ENCODE measurements at places on chromosomes 3 and 15. TPM values are rescaled to one million over a fixed set of nuclear protein-coding genes. Genes with fewer than 3 reads are reported as not detected.

PXYLP1 gene
- total RNA-seq, result 11.0 TPM

GRCh38 chr3:185995352-185995751 lies 57.5 kb upstream of the TRA2B start:
- DNase-seq, result no peak

DNA sequence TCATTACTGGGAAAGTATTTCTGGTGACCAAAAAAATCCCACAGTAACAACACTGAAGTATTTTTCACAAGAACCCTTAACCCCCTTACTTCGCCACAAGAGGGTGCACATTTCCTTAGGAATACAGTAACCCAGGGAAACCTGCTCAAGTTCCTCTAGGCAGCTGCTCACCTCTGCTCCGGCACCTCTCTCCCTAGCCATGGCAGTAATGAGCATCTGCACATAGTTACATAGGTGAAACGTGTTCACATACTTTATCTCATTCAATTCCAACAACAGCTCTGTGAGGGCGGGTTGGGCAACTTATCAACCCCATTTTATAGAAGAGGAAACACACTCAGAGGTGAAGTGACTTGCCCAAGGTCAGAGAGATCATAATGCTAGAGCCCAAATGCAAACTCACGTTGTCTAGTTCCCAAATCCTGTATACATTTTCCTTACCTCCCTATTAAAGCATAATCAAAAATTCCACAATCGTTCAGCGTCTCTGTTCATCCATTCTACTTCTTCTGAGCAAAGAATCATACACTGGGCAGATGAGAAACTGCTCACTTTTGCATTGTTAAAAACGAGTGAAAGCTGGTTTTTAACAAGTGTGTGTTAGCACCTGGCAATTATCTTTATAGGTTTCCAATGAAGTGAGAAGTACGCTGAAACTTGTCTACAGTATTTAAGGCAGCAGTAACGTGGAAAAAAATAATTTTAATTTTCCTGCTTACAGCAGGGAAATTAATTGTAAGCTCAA lies 90.7 kb downstream of the IGF2BP2 start:
- no peak for DNase-seq

DNA sequence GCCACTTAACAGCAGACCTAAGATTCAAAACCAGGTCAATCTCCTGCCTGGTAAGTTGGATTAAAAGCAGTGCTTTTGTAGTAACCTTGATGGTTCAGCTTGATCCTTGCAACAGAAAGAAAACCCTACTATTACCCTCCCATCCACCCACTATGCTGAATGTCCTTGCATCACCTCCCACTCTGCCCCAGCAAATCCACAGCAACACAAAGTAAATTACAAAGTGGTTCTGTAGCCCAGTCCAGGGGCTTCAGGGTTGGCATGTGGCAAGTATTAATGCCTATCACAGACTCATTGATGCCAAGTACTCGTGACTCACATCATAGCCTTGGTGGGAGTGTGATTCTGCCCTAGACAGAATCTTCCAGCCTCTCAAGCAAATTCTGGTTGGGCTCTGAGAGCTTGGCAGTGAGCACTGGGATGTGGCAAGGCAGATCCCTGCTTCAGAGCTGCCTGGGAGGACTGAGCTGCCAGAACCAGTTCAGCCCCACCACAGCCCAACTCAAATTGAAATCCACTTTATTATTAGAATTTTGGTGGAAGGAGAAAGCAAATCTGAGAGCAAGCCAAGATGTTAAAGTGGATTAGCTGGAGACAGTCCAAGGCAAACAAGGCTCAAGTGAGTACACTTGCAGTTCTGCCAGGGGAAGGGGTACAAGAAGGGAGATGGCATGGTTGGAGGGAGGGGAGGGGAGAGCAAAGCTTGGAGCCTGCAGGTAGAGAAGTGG lies 225.8 kb upstream of the UMPS start:
- DNase-seq, result peak; percentile 82
